NCI-H2227 treated with DMSO at 0.1 percent for 48 hours (cell line): ENCODE measurements at places on chromosomes 6 and 20.
A peak's percentile ranks its signal among the peaks of the same experiment; 100 is the strongest.

DNA sequence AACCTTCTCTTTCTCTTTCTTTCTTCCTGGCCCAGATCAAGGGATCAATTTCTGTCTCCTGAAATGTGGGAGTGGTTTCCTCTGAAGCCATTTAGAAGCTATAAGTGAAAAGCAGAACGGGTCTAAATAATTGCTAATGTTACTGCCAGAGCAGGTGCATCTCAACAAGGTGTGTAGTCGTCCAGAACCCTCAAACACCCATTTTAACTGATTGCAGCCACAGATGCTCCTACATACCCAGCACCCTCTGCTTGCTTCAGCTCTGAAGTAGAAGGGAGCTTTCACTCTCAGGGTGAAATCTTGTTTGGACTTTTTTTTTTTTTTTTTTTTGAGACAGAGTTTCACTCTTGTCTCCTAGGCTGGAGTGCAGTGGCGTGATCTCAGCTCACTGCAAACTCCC is 592.1 kb upstream of the ARID1B start:
- no peak for DNase-seq

GRCh38 chr6:118579786-118580185 is 31.7 kb downstream of the PLN start:
- DNase-seq: no peak

DNA sequence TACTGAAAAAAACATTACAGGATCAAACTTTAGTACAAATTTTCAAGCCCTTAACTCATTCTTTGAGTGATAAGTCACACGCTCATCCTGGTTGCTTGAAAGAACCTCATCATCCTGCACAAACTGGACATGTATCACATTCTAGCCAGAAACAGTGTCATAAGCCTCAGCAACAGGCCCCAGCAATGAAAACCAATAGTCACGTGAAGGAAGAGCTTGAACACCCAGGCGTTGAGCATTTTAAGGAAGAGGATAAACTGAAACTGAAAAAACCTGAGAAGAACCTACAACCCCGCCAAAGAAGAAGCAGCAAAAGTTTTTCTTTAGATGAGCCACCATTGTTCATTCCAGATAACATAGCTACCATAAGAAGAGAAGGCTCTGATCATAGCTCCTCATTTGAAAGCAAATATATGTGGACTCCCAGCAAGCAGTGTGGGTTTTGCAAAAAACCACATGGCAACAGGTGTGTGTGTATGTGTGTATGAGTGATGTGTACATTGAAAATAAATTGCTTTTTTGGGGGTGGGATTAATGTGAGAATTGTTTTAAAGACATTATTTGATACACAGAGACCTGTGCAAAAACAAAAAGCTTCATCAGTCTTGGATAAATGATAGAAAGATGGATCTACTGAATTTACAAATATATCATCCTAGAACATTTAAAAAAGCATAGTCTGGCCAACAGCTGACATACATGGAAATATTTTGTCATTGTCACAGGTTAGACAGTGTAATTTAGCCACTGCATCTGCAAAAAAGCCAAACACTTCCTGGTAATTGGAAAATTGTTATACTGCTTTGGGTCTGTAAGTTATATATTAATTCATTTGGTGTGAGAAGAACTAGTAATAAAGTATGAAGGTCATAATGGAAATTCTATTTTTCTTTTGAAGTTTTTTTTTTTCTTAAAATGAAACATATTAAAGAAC is 50.1 kb downstream of the PHF3 start:
- DNase-seq: no peak

GRCh38 chr20:49435639-49436038 is 46.8 kb downstream of the KCNB1 start:
- no peak for DNase-seq

GRCh38 chr6:28940294-28940857 is 16.6 kb upstream of the TRIM27 start:
- peak; percentile 70 for DNase-seq

DNA sequence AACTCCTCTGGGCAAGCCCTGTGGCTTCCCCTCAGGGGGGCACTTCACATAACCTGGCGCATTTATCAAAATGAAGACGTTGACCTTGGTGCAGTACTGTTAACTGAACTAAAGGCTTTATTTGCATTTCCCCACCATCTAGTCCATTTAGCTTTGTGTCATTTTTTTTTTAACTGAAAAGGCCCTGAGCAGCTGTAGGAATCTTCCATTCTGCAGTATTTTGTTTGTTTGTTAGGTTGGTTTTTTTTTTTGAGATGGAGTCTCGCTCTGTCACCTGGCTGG is 10.7 kb downstream of the TMEM181 start:
- DNase-seq: no peak

- no peak for DNase-seq
These were observed 26.8 kb downstream of the MCM8 start for GRCh38 chr20:5977223-5977622.

GRCh38 chr6:168248148-168248620 is 71.4 kb downstream of the DACT2 start:
- no peak for DNase-seq

DNA sequence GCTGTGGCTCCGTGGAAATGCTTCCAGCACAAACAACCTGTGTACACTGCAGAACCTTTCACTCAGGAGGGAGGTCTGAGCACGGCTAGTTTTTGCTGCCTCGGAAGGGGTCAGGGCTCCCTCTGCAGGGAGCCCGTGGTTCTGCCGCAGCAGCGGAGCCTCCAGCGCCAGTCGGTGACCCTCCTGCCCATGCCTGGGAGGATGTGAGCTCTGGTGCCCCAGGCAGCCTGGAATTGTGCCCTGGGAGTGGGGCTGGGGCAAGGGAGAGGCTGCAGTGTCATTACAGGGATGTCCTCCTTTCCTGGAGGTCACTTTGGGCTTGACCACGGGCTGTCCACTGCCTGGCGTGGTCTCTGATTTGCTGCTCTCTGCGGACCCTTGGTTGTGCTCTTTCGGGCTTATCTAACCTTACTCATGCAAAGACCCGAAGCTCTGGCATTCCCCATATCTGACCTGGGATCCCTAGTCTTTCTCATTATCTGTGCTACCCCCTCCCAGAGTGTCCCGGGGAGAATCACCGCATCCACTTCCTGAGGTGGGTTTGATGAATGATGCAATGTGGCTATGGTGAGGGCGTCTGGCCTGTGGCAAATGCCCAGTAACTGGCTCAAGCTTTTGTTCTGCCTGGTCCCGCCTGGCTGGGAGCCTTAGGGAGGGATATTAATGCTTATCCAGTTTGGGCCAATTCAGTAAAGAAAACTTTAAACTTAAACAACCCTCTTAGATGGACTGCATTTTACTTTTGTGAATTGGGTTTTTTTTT is 59.6 kb upstream of the TAGAP start:
- peak; percentile 1 for DNase-seq

- DNase-seq: peak; percentile 5
These were observed 3.8 kb downstream of the APCDD1L start for GRCh38 chr20:58511364-58511763.

DNA sequence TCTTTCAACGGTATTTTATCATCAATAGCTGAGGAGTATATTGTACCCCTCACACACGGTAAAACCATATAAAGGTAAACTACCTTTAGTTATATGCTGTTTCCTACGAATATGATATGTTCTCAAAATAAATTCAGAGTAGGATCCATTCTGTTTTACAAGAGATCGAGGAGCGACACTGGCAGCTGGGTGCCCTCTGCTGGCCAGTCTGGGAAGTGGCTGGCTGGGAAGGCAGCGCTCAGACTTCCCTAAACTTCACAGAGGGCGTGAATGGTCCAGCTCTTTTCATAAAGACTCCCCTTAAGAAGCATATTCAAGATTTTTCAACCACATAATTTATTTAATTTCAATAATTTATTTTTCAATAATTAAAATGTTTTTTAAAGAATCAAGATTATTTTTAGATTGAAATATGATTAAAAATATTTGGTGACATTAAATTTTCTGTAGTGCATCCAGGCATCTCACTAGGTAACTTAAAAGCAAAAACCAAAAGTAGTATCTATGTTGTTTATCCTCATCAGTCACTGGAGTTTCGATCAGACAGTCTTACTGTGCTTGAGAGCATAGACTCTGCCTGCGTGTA is 187.5 kb upstream of the PDE10A start:
- DNase-seq: no peak

DNA sequence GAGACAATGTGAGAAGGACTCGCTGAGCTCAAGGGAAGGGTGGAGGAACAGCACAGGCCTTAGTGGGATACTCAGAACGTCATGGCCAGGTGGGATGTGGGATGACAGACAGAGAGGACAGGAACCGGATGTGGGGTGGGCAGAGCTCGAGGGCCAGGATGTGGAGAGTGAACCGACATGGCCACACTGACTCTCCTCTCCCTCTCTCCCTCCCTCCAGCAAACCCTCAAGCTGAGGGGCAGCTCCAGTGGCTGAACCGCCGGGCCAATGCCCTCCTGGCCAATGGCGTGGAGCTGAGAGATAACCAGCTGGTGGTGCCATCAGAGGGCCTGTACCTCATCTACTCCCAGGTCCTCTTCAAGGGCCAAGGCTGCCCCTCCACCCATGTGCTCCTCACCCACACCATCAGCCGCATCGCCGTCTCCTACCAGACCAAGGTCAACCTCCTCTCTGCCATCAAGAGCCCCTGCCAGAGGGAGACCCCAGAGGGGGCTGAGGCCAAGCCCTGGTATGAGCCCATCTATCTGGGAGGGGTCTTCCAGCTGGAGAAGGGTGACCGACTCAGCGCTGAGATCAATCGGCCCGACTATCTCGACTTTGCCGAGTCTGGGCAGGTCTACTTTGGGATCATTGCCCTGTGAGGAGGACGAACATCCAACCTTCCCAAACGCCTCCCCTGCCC is 1.7 kb downstream of the TNF start:
- DNase-seq: no peak

- no peak for DNase-seq
These were observed 10.5 kb downstream of the SLC13A3 start for GRCh38 chr20:46640536-46641311.

DNA sequence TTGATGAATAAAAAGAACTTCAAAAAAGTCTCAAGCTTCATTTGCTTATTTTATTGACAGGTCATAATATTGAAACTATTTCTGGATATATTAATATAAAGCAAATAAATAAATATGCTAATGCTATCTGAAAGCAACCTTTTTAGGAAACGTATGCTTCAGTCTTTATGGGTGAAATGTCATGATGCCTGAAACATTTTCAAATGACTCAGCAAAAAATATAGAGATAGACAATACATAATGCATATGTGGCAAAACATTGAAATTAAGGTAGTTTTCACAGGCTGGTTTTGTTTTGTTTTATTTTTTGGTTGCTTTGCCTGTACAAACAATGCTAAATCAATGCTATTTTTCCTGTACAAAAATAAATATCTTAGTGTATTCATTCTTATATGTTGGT is 194.4 kb upstream of the PLCB4 start:
- no peak for DNase-seq

- no peak for DNase-seq
These were observed 2.3 kb downstream of the DEFB124 start for GRCh38 chr20:31472395-31473330.

DNA sequence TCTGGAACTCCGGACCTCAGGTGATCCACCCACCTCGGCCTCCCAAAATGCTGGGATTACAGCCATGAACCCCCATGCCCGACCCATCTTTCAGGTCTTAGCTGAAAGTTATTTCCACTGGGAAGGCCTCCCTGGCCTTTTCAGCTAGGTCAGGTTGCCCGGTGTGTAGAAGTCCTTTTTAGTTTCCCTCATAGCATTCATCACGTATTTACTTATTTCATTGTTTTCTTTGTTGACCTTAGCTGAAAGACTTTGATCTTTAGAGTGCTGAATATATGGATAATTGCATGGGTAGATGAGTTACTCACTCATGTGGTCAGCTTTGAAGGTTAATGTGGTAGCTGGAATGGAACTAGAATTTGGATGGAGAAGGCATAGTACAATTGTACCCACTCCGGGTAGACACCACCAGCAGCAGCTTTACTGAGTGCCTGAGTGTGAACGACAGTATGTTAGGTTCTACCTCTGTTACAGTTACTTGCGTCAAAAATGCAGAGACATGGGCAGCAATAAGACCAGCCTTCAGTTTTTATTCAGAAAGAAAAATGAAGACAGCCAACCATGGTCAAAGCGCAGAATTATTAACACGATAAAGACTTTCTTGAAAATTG is 9.1 kb downstream of the KIZ start:
- no peak for DNase-seq

- DNase-seq: no peak
These were observed 47.1 kb downstream of the PSMG4 start for GRCh38 chr6:3305831-3306230.

- DNase-seq: no peak
These were observed 14.1 kb upstream of the KCNG1 start for GRCh38 chr20:51036827-51037531.

GRCh38 chr20:53448875-53449274 is 144.8 kb downstream of the ZNF217 start:
- no peak for DNase-seq

- DNase-seq: no peak
These were observed 26.0 kb downstream of the PCK1 start for GRCh38 chr20:57586943-57587277.

GRCh38 chr6:16706911-16707783 is 54.1 kb downstream of the ATXN1 start:
- DNase-seq: no peak

GRCh38 chr6:106981926-106982325 is 7.4 kb upstream of the CD24 start:
- no peak for DNase-seq
